Tibial artery (tissue), 4 donors: ENCODE measurements at places on chromosomes 12 and 14.

GRCh38 chr14:50003213-50004021, 110.5 kb downstream of the ARF6 start:
- DNase-seq = peak; percentile 79

- no peak for DNase-seq
Observed at GRCh38 chr12:7433276-7433822, 10.6 kb downstream of the CD163L1 start.

DNA sequence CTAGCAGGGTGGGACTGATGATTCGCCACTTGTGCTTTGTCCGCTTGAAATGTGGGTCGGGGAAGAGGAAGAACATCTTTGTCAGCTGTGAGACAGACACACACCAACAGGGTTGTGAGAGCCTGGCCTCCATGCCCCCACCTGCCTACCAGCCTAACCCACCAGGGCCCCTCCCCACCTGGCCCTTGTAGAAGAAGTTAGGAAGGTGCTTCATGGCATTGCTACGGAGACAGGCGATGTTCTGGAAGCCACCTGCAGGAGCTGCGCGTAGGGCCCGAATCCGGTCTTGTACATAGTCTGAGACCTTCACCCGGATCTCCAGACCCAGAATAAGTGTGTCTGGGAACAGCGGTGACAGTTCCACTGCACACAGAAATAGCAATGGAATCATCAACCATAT, 2.3 kb downstream of the METTL1 start:
- no peak for DNase-seq

DNA sequence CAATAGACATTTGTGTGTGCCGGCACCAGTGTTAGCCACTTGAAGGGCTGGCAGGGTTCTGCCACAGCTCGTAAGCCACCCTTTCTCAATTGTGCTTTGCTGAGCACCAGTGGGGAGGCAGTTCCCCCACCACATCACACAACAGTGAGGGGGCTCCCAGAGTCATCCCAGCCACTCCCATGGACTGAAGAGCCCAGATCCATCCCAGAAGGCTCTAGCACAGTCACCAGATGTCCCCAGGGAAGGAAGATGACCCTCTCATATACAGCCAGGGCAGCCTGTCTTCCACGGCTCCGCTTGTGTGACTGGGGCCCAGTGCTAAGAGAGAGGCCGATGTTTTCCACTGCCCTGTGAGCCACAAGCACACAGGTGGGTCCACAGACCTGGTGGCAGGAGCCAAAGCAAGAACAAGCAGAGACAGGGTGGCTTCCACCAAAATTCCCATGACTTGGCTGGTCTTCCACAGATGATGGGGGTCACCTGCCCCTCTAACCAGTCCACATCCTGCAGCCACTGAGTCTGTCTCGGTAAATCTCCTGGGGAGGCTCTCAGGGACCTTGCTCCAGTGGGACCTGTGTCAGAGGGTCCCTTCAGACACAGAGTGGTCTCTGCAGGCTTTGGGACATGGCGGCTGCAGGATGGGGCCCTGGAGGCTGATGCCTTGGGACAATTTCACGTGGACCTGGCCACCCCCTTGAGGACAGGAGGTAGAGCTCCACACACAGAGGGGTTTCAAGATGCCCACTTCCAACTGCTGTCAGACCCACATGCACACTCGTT, 71.9 kb upstream of the DDX11 start:
- DNase-seq = no peak

DNA sequence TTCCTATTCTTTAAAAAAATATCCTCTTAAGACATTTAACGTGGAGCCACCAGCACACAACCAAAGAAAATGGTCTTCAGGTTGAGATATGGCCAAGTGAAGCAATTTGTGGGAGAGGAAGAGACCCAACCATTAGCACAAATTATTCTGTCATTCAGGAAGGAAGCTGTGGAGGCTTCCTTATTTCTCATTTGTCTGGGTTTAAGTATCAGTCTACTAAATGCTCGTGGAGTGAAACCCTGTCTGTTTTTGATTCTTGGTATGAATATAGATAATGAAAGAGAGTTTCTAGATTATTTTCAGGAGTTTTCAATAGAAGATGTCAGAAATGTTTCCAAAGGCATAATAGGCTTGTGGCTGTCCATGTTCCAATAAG, 125.1 kb downstream of the GPR65 start:
- no peak for DNase-seq

- DNase-seq = no peak
Observed at GRCh38 chr12:87943023-87943422, 86.2 kb downstream of the C12orf50 start.

DNA sequence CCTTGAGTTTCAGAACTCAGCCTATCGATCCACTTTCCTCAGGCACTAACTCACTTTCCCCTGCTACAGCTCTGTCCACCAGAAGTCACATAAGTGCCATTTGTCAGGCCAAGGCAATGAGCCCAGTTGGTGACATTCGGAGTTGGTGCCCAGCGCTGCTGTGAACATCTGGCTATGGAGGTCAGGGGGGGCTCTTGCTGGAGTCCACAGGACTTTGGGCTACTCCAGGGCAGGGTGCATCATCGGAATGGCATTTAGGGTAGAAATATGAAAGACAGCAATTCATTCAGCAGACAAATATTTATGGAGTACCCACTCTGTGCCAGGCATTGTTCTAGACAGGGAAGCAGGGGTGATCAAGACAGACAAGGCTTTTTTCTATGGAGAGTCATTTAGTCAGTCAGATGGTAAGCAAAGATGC, 1.5 kb upstream of the PPP1CC start:
- DNase-seq = no peak
